ENCODE measurements at places on chromosomes 7 and 10.

DNA sequence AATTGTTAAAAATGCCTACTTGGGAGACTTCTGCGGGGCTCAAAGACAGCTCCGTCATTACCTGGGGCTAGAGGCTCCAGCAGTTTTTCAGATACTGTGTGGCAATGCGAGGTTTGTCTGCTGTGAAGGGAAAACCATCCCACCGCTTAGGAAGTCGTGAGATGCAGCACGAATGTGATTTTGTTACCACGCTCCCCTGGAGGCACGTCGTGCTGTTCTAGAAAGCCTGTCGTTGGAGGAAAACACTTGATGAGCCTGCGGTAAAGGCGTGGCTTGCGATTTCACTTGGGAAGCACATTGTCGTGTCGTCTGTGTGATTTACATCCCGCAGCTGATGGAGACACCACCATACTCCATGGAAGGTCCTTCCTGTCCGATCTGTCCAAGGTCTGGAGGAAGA is 39.3 kb downstream of the CAMK1D start:
- DNase-seq, result no peak

DNA sequence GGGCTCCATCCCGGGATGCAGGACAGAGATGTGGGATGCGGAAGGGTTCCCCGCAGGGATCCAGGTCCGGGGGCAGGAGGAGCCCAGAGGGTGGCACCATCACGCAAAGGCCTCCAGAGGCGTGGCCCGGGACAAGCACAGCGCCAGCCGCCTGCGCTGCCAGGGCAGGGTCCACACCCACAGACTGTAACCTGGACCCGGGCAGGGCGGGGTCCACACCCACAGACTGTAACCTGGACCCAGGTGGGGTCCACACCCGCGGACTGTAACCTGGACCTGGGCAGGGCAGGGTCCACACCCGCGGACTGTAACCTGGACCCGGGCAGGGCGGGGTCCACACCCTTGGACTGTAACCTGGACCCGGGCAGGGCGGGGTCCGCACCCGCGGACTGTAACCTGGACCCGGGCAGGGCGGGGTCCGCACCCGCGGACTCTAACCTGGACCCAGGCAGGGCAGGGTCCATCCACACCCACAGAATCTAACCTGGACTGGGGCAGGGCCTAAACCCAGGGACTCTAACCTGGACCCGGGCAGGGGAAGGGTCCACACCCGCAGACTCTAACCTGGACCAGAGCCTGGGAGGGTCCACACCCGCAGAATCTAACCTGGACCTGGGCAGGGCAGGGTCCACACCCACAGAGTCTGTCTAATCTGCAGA is 37.5 kb upstream of the SUN1 start:
- no peak for DNase-seq

- DNase-seq, result peak; percentile 33
These were observed 212.8 kb downstream of the MAD1L1 start for GRCh38 chr7:2019711-2020511.

DNA sequence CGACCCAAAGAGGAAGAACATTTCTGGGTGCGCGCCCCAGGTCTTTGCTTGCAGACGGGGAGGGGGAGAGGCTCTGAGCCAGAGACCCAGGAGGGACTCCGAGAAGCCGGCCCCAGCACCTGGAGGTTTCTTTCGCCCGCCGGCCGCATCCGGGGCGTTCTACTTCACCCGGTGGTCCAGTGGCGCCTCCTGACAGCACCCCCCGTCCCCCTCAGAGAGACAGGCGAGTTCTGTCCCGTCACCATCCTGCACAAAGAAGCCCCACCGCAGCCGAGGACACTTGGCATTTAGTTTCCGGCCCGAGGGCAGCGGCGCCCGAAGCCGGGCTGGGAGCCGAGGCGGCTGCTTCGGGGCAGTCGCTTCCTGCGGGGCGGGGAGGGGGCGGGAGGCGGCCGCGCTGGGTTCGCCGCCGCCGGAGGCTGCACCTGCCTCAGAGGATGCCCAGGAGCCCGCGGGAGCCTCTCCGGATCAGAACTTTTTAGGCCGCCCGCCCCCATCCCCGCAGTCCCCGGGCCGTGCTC is at the start of gene TMEM178B:
TMEM178B (plus strand) TSS at position 424 of the 521 bp plus-strand sequence.
- DNase-seq, result peak; percentile 41

- no peak for DNase-seq
These were observed 822 bp downstream of the ZNF800 start for GRCh38 chr7:127391591-127392181.

DNA sequence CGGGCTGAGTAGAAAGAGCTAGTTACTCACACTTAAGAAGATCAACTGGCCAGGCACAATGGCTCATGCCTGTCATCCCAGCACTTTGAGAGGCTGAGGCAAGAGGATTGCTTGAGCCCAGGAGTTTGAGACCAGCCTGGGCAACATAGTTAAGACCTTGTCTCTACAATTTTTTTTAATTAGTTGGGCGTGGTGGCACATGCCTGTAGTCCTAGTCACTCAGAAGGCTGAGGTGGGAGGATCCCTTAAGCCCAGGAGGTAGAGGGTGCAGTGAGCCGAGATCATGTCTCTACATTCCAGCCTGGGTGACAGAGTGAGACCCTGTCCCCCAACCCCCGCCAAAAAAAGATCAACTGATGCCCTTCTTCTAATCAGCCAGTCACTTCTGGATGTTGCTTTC is 74.6 kb upstream of the ATP6V0A4 start:
- no peak for DNase-seq

GRCh38 chr10:86536294-86536861 is 14.8 kb upstream of the WAPL start:
- no peak for DNase-seq

- DNase-seq, result no peak
These were observed 675 bp downstream of the IL6 start for GRCh38 chr7:22727714-22728035.

GRCh38 chr7:39621784-39622411 is 1.5 kb upstream of the RALA start:
- DNase-seq, result no peak

- no peak for DNase-seq
These were observed 204.0 kb downstream of the MAD1L1 start for GRCh38 chr7:2028733-2029132.

DNA sequence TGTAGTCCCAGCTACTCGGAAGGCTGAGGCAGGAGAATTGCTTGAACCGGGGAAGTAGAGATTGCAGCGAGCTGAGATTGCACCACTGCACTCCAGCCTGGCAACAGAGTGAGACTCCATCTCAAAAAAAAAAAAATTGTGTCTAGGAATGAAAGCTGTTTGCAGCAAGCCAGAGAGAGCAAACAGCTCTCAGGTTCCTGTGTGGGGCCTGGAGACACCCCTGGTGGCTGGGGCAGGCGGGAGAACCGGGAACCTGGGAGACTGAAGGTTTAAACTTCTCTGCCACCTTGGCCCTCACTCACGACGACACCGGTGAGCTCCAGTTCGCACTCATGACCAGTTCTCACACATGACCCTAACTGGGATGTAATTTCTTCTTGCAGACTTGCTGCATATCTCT is 13.2 kb upstream of the UNCX start:
- no peak for DNase-seq

Measured in SK-N-DZ (cell line).